ENCODE measurements at places on chromosomes 1 and 21. TPM values are rescaled to one million over a fixed set of nuclear protein-coding genes. Genes with fewer than 3 reads are reported as not detected.

The PAPPA2 gene
- 2.3 TPM for total RNA-seq

The AGMAT gene
- 0.22 TPM for total RNA-seq

The KCNJ10 gene
- not detected for total RNA-seq

The CD34 gene
- 0.20 TPM for total RNA-seq

DNA sequence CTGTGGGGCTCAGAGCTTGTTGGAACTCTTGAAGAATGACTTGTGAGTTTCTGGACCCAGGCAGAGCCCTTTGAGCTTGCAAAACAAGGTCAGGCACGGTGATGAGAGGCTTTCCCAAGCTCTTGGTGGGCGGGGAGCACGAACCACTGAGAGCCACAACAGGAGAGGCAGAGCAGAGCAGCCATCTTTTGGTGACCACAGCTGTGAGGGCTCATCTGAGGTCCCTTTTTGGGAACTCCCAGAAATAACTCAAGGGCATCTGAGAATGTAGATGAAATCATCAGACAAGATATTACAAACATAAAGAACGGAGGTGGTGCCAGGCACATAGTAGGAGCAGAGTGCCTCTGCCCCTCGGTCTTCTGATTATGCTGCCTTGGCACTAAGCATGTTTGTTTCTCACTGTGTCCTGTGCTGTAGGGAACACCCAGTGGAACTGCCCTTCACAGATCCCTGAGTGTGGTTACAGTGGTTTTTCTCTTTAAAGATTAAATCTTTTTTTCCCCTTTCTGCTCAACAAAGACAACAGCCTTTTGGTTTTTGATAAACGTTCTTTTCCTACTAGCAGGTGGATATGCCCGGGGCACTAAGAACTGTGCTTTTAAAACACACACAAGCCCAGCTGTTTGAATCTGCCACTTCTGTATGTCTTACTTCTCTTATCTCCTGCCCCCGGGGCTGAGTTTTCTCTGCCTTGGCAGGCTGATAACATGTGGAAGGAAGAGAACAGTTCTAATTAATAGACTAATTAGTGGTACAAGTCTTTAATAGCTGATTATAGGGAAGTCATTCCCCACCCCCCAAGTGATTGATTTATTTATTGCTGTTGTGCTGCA is 37.7 kb downstream of the CD34 start:
- DNase-seq: no peak

Measured in glutamatergic neuron (in vitro differentiated cells).